Stimulated activated CD8-positive, alpha-beta memory T cell treated with anti-CD3 and anti-CD28 coated beads, Interleukin-7, amount 100 ng/mL, for 1 hour (primary cell): ENCODE measurements at places on chromosomes 16 and 17.

DNA sequence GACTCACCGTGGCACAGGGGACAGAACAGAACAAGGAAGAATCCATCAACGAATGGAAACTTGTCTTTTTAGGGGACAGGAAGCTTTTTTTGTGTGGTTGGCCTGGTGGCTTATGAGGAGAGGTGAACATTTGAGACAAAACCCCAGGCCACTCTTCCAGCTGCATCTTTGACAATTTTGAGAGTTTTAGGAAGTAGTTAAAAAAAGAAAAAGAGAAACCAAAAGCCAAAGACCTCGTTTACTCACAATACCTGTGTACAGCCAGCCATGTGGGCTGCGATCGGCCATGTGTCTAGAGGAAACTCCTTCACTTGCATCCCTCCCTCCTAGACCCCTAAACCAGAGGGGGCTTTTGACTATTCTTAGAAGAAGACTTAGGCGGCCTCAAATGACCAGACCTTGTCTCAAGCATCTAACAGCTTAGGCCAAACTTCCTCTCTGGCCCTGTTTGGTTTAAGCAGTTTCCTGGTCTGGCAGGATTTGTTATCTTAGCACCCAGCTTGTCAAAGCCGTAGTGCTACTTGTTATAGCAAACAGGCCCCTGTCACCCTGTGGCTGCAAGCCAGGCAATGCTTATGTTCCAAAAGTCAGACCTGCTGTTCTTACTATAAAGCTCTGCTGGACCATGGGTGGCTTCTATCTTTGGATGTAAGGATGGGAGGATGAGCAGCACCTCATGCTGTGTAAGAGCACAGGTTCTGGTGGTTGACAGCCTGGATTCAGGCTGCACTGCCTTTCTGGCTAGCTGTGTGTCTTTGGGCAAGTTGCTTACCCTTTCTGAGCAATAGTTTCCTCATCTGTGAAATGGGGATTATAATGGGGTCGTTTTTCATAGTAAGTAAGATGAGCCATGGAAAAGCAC, 17.7 kb downstream of the KSR1 start:
- DNase-seq, result peak; percentile 43

DNA sequence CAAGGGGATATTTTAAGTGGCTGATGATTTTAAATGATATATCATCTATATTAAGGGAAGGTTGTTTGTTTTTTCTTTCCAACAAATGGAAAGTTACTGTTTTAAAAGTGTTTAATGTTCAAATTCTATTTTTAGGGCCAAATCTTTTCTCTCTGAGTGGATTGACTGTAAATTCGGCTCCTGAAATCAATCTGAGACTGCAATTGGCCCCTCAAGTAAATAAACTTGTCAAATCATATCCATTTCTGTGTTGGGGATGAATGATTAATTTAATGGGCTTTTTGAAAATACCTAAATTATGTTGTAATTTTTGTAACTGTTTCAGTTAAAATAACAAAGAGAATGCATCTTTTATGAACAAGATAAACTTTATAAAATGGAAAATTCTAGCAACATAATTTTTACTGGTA, 2.6 kb downstream of the HS3ST3A1 start:
- DNase-seq, result no peak

DNA sequence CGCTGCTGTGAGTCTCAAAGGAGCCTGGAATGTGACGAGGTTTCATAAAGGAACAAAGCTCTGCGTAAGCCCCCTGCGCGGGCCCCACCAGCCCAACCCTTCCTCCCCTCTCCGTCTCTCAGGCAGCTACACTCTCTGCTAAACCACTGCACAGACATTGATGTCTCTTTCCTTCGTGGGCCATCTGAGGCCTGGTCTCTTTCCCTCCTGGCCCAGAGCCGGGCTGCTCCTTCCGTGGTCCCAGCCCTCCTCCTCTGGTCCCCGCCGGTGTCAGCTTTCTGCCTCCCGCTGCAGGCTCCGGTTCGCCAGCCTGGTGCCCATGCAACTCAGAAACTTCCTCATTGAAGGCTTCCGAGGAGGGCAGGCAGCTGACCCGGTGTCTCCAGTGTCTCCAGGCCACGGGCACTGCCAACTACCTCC, 7.4 kb downstream of the SCARF1 start:
- DNase-seq, result no peak

- no peak for DNase-seq
Measured at GRCh38 chr17:69710926-69711325, 296.4 kb downstream of the MAP2K6 start.

- DNase-seq, result no peak
Measured at GRCh38 chr17:12732366-12732765, 56.9 kb upstream of the ARHGAP44 start.

- no peak for DNase-seq
Measured at GRCh38 chr16:72443809-72444208, 271.9 kb upstream of the PMFBP1 start.

- DNase-seq, result no peak
Measured at GRCh38 chr16:86018487-86018886, 119.5 kb downstream of the IRF8 start.

DNA sequence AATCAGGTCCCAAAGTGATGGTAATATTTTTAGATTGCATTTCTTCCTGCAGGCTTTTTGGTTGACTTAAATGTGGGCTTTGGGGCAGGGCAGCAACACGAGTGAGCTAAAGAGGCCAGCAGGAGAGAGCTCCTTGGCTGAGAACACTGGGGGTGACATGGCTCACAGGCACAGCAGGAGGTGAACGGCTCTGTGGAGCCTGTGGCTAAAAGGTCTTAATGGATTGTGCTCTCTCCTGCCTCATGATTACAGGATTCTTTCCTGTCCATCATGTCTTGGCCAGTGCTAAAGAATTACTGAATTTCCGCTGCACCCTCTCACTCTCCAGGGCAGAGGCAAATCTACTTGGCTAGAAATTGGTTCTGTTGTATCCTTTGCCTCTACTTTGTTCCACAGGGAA, 366.6 kb downstream of the HS3ST4 start:
- no peak for DNase-seq

- no peak for DNase-seq
Measured at GRCh38 chr17:73566905-73567782, 77.1 kb downstream of the SDK2 start.

- DNase-seq, result no peak
Measured at GRCh38 chr16:74731853-74732477, 31.3 kb upstream of the MLKL start.

- DNase-seq, result no peak
Measured at GRCh38 chr17:14270508-14270907, 30.4 kb upstream of the HS3ST3B1 start.

GRCh38 chr17:30212750-30213149, 22.7 kb downstream of the SLC6A4 start:
- DNase-seq, result no peak

GRCh38 chr16:52469775-52470174, 77.2 kb downstream of the TOX3 start:
- no peak for DNase-seq

DNA sequence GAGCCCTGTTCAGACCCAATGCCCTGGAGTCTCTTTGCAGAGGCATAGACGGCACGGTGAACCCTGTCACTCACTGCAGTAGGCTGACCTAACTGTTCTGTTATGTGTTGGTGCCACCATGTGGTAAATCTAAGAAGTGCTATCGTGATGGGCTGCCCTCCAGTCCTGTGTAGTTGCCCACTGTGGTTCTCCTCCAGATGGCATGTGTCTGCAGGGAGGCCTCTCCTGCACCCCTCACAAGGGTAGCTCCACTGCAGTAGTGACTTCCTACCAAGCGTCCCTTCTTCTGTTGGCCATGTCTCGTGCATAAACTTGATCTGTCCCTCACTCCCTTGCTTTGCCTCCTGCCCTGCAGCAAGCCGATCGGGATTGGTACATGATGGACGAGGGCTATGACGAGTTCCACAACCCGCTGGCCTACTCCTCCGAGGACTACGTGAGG, 5.8 kb downstream of the DHX38 start:
- no peak for DNase-seq

- DNase-seq, result no peak
Measured at GRCh38 chr16:2949705-2950352, 14.2 kb upstream of the KREMEN2 start.

GRCh38 chr17:40181205-40181604, 3.9 kb downstream of the RAPGEFL1 start:
- no peak for DNase-seq

- DNase-seq, result no peak
Measured at GRCh38 chr16:77790009-77790372, 1.6 kb downstream of the VAT1L start.

DNA sequence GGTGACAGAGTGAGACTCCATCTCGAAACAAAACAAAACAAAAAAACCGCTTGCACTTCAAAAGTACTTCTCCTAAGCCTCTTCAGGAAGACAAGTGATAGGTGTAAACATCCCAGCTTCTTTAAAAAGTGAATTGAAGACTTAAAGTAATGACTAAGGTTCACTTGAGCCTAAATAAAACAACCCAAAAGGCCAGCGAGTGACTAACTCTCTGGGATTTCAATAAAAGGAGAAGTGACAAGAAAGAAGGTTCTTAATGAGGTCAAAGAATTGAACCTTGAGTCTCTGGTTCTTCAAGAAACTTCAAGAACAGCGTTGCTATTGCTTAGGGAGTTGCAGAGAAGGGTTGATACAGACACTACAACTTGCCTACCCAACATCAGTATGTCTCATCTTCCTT, 42.2 kb downstream of the STX8 start:
- no peak for DNase-seq

DNA sequence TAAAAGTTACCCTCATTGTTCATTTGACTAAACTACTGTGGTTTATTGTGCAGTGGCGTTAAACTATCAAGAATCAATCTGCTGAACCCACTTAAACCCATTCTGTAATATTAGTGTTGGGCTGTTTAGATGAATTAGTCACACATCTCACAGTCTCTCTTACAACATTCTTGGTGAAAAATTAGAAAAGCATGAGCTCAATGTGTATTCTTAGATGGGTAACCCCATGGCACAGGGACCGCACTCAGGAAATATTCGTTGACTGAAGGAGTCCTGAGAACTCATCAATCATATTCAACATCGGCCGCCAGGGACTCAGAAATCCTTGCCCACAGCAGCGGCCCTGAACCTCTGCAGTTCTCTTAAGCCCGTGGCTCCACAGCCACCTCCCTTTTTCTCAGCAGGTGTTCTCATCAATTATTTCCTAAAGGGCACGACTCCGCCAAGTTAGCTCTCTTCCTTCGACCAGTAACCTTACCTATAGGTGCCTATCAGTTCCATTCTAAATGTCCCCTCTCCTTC, 155.6 kb downstream of the STX8 start:
- DNase-seq, result no peak

DNA sequence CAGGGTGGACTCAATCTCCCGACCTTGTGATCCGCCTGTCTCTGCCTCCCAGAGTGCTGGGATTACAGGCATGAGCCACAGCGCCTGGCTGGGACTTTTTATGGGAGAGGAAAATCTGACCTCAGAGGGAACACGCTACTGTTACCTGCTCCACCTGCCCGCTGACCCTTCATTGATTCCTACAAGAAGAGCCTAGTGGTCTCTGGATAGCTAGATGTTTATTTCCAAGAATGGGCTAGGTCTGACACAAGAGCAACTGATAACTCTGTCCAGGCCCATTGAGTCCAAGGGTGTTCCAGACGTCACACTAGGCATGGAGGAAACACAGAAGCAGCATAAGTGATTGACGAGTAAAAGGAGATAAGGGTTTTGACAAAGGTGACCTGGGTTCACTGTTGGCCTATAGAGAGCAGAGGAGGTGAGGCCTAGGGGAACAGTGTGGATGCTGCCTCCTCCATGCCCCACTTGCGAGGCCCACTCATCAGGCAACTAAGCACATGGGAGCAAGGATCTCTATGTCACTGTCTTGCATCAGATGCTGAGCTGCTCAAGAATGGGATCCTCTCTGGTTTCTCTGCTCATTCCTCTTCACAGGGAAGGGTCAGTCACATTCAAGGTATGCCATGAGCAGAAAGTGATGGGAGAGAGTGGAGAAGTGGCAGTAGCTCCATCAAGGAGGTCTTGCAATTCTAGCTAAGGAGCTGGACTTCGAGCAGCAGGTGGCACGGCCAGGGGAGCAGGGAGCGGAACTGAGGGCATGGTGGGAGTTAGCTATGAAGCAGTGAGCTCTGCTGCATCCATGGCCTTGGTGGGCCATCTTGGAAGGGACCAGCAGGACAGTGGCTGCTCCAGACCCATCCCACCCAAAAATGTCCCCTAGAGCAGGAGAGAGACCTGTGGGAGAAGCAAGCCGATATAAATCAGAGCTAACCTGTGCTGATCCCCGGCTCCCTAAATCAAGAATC, 145.2 kb downstream of the WSCD1 start:
- no peak for DNase-seq

GRCh38 chr16:23534868-23535860, 22.0 kb downstream of the EARS2 start:
- DNase-seq, result no peak

- DNase-seq, result no peak
Measured at GRCh38 chr16:14658063-14658462, 25.3 kb downstream of the BFAR start.

GRCh38 chr17:46877466-46877865, 26.1 kb downstream of the WNT9B start:
- no peak for DNase-seq

- no peak for DNase-seq
Measured at GRCh38 chr17:49939318-49939717, 29.7 kb upstream of the DLX4 start.

DNA sequence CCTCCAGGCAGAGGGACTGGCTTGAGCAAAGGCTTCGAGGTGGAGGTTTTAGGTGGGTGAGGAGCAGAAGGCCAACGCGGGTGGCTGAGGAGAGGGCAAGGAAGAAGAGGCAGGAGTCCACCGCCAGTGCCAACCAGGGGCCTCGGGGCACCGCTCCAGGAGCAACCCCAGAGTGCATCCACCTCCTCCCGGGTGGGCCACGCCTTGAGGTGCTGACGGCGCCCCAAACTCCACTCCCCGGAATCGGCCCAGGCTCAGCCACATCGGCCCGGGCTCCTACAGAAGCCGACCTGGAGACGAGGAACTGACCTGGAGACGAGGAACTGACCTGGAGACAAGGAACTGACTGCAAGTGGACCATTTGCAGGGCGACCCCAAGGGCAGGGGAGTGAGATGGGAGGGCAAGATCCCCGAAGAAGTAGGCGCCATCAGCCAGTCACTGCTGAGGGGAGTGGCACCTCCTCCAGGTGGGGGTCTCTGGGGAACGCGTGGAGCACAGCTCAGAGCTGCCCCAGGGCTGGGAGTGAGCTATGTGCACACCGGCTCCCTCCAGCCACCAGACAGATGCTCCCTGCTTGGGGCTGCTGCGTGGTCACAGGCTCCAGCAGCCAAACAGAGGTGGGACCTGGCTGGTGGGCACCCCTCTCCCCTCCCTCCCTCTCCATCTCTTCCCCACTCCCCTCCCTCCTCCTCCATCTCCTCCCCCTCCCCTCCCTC, 29.2 kb upstream of the CBFA2T3 start:
- DNase-seq, result no peak

DNA sequence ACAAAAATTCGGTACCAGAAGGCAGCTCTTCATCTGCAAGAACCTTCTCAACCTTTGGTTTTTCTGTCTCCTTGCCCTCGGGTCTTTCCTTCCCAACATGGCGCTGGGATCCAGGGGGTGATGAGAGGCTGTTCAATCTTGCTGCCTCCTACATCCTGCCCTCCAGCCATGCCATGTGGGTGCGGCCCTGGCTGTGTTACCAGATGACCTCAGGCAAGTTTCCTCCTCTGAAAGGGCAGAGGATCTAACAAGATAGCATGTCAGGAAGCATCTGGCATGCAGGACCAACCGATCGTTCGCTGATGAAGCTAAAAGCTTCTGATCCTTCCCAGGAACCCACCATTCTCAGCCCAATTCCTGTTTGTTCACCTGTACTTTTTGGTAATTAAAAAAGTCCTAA, 36.8 kb upstream of the BCAR1 start:
- no peak for DNase-seq

GRCh38 chr17:6305613-6306360, 129.1 kb downstream of the AIPL1 start:
- no peak for DNase-seq

- no peak for DNase-seq
Measured at GRCh38 chr16:69934044-69934443, 17.1 kb upstream of the CLEC18A start.

GRCh38 chr17:33151565-33151964, 141.5 kb downstream of the ASIC2 start:
- no peak for DNase-seq
